NCI-H510A (cell line): ENCODE measurements at places on chromosomes 13 and 19.

DNA sequence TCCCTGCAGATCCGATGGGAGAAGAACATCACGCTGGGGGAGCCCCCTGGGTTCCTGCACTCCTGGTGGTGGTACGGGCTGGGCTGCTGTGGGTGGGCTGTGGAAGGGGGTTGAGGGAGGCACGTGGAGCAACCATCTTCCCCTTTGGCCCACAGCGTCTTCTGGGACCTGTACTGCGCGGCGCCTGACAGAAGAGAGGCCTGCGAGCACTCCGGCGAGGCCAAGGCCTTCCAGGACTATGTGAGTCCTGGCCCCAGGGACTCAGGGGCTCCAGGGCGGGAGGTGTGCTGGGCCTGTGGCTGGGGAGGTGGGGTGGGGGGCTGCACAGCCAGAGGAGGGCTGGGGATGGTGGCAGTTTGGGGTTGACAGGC, 8.5 kb downstream of the SSBP4 start:
- DNase-seq, result no peak

GRCh38 chr13:101181076-101181685, 235.1 kb downstream of the NALCN start:
- DNase-seq, result no peak

DNA sequence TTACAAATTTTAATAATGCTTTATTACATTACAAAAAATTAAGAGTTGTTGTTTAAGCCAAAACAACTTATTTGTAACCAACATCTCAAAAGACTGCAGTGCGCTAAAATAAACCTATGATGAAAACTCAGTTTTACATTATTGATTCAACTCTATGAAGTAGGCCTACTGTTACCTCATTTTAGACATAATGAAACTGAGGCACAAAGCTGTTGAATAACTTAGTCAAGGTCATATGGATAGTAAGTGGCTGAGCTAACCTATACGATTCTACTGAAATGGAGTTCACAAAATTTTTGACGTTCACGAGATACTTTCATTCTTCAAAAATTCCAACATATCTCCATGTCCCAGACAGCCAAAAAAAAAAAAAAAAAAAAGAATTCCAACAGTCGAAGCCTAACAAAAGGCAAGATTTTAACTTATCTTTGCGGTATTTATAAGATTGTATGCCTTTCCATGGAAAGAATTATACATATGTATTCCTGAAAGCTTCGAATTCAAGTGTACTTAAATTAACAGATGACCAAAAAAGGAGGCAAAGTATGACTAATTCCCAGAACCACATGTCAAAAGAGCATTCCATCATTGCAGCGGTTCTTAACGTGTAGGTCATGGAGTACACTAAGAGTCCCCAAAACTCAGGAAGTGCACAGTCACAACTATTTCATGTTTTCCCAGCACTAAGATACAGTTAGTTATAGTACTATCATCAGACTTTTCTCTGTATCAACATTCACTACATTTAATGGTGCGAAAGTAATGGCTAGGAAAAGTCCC, 69.4 kb downstream of the PSPC1 start:
- no peak for DNase-seq

- DNase-seq, result no peak
These were observed 61.9 kb downstream of the AP1M1 start for GRCh38 chr19:16259385-16260159.

DNA sequence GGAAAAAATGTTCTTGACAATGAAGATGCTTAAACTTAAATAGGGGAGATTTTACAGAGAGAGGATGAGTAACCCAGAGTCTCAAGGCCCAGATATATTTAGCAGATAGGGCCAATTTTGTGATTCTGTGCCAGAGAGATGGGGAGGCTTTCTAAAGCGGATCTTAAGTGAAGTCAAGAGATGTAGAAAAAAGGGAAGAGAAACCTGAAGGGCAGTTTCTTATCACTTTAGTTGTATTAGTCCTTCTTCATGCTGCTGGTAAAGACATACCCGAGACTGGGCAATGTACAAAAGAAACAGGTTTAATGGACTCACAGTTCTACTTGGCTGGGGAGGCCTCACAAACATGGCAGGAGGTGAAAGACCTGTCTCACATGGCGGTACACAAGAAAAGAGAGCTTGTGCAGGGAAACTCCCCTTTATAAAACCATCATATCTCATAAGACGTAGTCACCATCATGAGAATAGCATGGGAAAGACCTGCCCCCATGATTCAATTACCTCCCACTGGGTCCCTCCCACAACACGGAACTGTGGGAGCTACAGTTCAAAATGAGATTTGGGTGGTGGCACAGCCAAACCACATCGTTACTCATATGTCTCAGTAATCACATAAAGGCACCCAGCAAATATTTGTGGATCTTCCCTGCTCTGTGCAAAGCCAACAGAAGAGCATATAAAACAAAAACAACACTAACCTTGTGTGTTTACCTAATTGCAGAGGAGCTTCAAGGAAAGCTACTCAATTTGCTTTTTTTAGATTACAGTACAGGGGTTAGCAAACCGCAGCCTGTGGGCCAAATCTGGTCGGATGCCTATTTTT, 102.6 kb upstream of the MYCBP2 start:
- DNase-seq, result no peak

GRCh38 chr13:27955014-27955591, 14.0 kb downstream of the CDX2 start:
- DNase-seq, result no peak

DNA sequence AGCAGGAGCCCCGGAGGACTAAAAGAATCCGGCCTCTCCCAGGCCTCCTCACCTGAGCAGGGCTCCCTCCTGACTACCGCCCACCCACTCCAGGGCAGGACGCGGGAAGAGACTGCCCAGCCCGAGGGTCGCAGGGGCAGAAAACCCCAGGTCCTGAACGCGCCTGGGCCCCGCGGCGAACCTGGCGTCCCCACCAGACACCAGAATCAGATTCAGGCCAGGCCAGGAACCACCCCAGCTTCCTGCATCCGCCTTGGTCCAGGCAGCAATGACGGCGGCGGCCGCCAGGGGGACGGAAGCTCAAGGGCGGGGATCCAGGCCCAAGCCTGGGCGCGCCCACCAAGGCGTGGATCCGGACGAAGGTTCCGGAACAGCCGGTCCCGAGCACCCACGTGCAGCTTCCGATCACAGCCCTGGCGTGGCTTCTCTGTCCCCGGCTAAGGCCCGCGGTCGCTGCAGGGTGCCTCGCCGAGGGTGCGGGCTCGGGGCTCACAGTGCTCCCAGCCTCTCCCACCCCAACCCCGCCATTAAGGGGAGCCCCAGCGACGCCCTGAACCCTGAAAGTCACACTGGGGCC, 3.6 kb downstream of the LGALS7 start:
- no peak for DNase-seq

GRCh38 chr13:74162782-74163181, 28.6 kb upstream of the KLF12 start:
- DNase-seq, result no peak

DNA sequence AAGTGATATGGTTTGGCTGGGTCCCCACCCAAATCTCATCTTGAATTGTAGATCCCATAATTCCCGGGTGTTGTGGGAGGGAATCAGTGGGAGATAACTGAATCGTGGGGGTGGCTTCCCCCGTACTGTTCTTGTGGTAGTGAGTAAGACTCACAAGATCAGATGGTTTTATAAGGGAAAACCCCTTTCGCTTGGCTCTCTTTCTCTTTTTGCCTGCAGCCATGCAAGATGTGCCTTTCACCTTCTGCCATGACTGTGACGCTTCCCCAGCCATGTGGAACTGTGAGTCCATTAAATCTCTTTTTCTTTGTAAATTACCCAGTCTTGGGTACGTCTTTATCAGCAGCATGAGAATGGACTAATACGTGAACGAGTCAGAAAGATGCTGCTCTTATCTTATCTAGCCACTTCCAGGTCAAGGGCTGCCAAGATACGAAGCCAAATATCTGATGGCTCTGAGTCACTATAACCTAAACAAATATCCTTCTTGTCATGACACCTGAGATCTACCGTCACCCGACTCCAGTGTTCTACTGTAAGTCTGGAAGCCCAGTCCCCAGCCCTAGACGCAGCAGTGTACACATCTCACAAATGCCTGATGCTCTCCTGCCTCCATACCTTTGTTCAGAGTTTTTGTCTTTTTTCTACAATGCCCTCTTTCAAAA, 45.9 kb downstream of the SLC15A1 start:
- DNase-seq, result no peak

DNA sequence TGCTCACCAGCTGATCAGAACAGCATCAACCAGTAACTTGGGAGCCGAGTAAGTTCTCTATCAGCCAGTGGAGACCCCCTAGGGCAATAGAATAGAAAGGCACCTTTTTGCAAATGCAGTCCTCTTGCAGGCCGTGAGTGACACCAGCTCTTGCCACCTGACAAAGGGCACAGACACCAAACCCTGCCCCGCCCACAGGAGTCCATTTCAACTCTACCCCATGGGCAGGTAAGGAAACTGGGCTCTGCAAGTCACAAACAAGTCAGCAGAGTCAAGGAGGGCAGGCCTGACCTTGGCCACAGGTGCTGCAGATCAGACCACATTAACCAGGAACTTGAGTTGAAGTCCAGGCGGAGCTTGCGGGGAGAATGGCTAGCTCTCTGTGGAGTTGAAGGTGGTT, 77.4 kb upstream of the SPATA13 start:
- DNase-seq, result no peak

GRCh38 chr13:77896977-77897376, 21.7 kb downstream of the EDNRB start:
- no peak for DNase-seq

DNA sequence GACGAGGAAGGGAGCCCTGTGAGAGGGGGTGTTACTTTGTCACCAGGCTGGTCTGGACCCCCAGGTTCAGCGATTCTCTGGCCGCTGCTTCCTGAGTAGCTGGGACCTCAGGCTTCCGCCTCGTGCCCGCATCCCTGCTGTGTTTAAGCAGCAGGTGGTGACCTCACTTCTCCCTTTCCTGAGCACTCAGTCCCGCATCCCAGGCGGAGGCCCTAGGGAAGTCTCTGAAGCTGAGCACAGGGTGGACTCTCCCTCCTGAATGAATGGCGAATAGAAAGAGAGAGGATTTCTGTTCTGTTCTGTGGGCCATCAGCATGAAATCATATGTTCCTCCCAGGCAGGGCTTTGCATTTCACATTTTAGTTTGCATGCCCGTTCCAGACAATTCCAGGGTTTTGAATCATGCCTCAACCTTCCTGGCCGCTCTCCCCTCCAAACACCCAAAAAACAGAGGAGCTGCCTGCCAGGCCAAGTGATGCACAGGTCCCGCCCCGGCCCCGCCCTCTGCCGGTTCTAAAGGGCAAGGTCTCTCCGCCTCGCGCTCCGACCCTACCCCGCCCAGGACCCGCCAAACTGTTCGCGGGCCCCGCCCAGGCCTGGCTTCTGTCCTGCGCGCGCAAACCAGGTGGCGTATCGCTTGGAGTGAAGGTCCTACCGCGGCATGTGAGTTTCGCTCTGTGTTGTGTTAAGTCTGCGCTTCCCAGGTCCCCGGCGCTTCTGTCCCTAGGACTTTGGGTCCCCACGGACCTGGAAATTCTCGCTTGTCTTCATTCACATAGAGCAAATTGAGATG, 35.1 kb upstream of the ZNF808 start:
- no peak for DNase-seq
